ENCODE measurements at places on chromosomes 3 and 15. TPM values are rescaled to one million over a fixed set of nuclear protein-coding genes. Genes with fewer than 3 reads are reported as not detected.
A peak's percentile ranks its signal among the peaks of the same experiment; 100 is the strongest.

The GMPPB gene
- 36.5 TPM for total RNA-seq

The GOLGA6D gene
- total RNA-seq: not detected

The LRRC34 gene
- total RNA-seq: 3.4 TPM

The PAK6 gene
- total RNA-seq: 0.35 TPM

The THSD4 gene
- not detected for total RNA-seq

The MFGE8 gene
- total RNA-seq: 58.5 TPM

The ALS2CL gene
- 16.6 TPM for total RNA-seq

The CFAP100 gene
- not detected for total RNA-seq

The CCDC191 gene
- 3.2 TPM for total RNA-seq

DNA sequence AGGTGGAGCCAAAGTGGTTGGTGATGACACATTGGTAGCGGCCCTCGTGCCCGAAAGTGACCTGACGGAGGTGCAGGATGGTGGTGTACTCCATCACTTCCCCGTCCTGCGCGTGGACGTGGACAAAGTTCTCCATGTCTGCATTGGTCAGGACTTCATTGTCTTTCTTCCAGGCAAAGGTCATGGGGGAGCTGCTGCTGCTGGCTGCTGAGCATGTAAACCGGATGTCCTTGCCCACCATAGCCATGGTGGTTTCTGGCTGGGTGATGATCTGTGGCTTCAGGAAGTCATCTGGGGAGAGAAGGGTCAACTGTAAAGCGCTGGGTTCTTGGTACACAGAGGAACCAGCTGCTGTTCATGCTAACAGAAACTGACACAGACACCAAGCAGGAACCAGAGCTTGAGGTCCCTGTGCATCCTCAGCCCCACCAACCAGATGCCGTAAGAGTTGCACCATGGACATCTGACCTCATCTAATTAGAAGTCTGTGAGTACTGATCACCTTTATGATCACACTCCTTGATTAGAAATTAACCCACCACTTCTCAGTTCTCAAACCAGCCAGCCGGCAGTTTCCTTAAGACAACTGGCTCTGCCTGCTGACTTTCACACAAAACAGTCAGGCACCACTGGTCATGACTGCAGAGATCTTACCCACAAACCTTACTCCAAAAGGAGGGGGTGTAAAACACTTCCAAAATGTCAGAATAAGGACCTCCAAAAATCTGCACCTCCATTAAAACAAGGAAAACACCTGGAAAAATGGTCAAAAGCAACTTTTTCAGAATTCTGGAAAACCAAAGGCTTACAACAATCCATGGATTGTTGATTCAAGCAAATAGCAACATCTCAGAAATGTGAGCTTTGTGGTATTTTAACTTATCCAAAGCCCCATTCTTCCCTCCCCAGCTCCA lies 114.6 kb downstream of the LRIG1 start:
- peaks cover 4% of the 10 kb centered on the region for H3K4me1 ChIP-seq
- peaks cover 65% of the 10 kb centered on the region for H3K36me3 ChIP-seq
- H3K27me3 ChIP-seq: no peaks in the 10 kb centered on the region
- H3K4me3 ChIP-seq: no peak overlapping the region
- no peak overlapping the region for H3K27ac ChIP-seq

DNA sequence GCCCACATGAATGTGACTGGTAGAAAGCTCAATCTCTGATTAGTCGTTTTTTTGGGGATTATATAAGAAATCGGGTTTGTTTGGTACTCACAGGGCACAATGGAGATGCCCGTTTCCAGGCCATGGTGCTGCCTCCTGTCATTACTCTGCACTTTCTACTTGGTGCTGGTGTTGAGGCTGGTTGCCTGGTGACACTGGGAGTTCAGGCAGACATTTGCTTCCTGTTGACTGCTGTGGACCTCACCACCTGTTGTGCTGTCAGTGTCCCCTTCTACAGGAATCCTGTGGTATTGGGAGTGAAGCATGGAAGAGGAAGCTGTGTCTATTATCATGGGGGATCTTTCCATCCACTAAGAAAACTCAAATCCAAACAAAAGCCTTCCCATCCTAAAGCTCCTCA lies 227.2 kb upstream of the TBL1XR1 start:
- no peak for DNase-seq
- H3K4me1 ChIP-seq: peaks cover 32% of the 10 kb centered on the region
- no peak overlapping the region for H3K27ac ChIP-seq
- H3K27me3 ChIP-seq: no peaks in the 10 kb centered on the region

GRCh38 chr3:66485291-66485968 lies 15.4 kb downstream of the LRIG1 start:
- H3K4me1 ChIP-seq: peaks cover 67% of the 10 kb centered on the region
- no peaks in the 10 kb centered on the region for H3K27me3 ChIP-seq
- peaks cover 14% of the 10 kb centered on the region for H3K36me3 ChIP-seq
- no peak for DNase-seq
- no peak overlapping the region for H3K27ac ChIP-seq

DNA sequence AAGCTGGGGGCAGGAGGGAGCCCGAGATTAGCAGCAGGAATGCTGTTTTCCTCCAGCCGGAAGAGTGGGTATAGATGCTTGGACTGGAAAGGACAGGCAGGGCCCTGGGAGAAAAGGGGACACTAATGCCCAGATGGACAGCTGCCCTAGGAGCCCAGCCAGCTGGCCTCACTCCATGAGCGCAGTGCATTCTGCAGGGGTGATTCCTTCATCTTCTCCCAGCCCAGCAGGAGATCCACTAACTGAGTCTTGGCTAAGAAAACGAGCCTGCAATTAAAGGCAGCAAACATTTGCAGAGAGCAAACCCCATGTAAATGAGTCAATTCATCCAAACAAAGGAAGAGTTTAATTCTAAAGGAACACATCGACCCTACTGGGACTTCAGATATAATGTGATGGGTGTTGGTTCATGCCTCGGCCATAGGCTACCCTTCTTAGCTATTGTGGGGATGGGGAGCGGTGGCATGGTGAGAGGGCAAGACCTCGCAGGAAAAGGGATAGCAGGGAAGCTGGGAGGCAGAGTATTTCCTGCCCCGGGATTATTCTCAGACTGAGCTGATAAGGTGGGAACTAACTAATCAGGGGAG lies 13.3 kb upstream of the MINAR1 start:
- H3K4me1 ChIP-seq: no peaks in the 10 kb centered on the region
- no peak overlapping the region for H3K27ac ChIP-seq

GRCh38 chr15:89665449-89666181 lies 10.3 kb upstream of the KIF7 start:
- H3K4me3 ChIP-seq: no peak overlapping the region
- H3K4me1 ChIP-seq: peaks cover 5% of the 10 kb centered on the region
- H3K36me3 ChIP-seq: no peaks in the 10 kb centered on the region
- H3K27ac ChIP-seq: no peak overlapping the region

- H3K27ac ChIP-seq: peak overlapping the region; percentile 88
- H3K36me3 ChIP-seq: peaks cover 23% of the 10 kb centered on the region
- peaks cover 88% of the 10 kb centered on the region for H3K4me1 ChIP-seq
- peak overlapping the region; percentile 29 for H3K4me3 ChIP-seq
- peak; percentile 25 for DNase-seq
- H3K27me3 ChIP-seq: peaks cover 8% of the 10 kb centered on the region
Observed at GRCh38 chr3:112672716-112673541, 32.0 kb upstream of the CCDC80 start.

- H3K27ac ChIP-seq: no peak overlapping the region
- no peaks in the 10 kb centered on the region for H3K27me3 ChIP-seq
- H3K36me3 ChIP-seq: no peaks in the 10 kb centered on the region
- peak; percentile 15 for DNase-seq
- H3K4me3 ChIP-seq: no peak overlapping the region
Observed at GRCh38 chr15:64717735-64718495, 57.5 kb downstream of the RBPMS2 start.

- peaks cover 43% of the 10 kb centered on the region for H3K4me1 ChIP-seq
- peak overlapping the region; percentile 66 for H3K27ac ChIP-seq
- H3K27me3 ChIP-seq: peaks cover 85% of the 10 kb centered on the region
Observed at GRCh38 chr3:43998370-43998835, 243.3 kb upstream of the TOPAZ1 start.

DNA sequence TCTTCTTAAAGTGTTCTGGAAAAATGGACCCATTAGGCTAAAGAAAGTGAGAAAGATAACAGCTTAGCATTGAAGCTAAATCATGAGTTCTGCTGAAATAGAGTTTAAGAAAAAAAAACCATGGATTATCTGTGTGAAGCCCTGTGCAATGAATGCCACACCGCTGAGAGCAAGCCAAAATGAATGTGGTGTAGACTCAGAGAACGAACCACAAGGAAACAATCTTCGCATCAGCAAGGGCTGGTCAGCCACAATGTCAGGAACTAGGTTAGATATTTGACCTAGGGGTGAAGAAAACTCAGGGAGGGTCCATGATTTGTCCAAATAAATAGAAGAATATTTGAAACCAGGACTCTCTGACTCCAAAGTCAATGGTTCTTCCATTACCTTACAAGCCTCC lies 91.4 kb upstream of the MEX3B start:
- H3K27ac ChIP-seq: no peak overlapping the region
- H3K4me1 ChIP-seq: peaks cover 2% of the 10 kb centered on the region
- H3K27me3 ChIP-seq: no peaks in the 10 kb centered on the region
- no peak overlapping the region for H3K4me3 ChIP-seq
- peaks cover 23% of the 10 kb centered on the region for H3K36me3 ChIP-seq

GRCh38 chr3:119588112-119588511 lies 8.8 kb downstream of the ADPRH start:
- H3K4me1 ChIP-seq: peaks cover 6% of the 10 kb centered on the region
- peaks cover 5% of the 10 kb centered on the region for H3K36me3 ChIP-seq
- no peak overlapping the region for H3K4me3 ChIP-seq
- H3K27me3 ChIP-seq: peaks cover 4% of the 10 kb centered on the region
- no peak for DNase-seq

DNA sequence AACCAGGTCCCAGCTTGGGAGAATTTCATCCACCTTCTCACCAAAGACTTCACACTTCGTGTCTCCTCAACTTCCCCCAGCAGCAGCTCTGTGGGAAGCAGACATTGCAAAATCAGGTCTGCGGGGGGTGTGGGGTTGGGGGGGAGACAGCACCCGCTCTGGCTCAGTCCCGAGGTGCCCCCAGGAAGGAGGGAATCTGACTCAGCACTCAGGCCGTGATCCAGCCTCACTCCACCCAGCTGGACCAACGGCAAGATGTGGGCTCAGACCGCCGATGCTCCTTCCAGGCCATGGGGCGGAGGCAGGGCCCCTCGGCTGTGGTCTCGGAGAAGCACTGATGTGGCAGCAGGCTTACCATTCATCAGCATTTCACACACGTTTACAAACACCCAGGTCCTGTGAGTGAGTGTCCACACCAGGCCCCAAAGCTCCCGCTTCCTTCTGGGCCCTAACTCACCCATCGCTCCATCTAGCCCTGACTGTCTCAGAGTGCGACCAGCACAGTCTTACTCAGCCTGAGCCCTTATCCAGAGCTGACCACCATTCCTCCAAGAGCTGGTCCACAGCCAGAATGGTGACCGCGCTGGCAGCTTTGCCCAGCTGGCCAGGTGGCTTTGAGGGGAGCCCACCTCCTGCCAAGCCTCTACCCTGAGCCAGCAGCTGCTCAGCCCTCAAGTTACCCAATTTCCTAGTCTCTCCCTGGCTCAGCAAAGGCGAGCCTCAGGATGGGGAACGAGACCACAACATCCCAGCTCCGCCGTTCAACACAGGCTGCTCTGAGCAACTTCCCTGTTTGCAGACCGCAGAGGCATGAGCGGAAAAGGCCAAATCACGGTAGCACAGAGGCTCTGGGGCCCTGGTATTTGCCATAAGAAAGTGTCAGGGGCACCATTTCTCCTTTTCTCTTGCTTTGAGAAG lies 3.3 kb downstream of the STAB1 start:
- H3K36me3 ChIP-seq: no peaks in the 10 kb centered on the region
- peaks cover 1% of the 10 kb centered on the region for H3K4me1 ChIP-seq
- DNase-seq: no peak
- H3K27ac ChIP-seq: no peak overlapping the region
- no peaks in the 10 kb centered on the region for H3K27me3 ChIP-seq

- no peak overlapping the region for H3K4me3 ChIP-seq
- H3K27ac ChIP-seq: no peak overlapping the region
- peaks cover 2% of the 10 kb centered on the region for H3K4me1 ChIP-seq
- DNase-seq: peak; percentile 77
Observed at GRCh38 chr3:185659942-185660921, 74.1 kb downstream of the SENP2 start.

- no peaks in the 10 kb centered on the region for H3K36me3 ChIP-seq
- DNase-seq: no peak
- H3K27me3 ChIP-seq: no peaks in the 10 kb centered on the region
- no peak overlapping the region for H3K27ac ChIP-seq
Observed at GRCh38 chr3:9346141-9346540, 16.7 kb upstream of the THUMPD3 start.

DNA sequence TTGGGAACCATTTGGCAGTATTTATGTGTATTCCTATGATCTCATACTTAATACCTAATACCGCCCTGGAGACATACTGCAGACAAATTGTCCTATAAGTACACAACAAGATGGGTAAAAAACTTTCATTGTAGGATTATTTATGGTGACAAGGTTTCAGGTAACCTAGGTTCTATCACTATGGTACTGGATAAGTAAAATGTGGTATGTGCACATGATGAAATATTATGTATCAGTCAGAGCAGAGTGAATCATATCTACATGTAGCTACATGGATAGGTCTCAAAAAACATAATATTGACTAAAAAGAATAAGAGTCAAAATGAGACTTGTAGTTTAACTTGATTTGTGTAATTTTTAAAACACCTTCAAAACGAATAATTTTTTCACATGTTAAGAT lies 147.8 kb downstream of the LEKR1 start:
- no peak overlapping the region for H3K4me3 ChIP-seq
- peaks cover 25% of the 10 kb centered on the region for H3K27me3 ChIP-seq
- H3K4me1 ChIP-seq: peaks cover 8% of the 10 kb centered on the region
- H3K27ac ChIP-seq: no peak overlapping the region

DNA sequence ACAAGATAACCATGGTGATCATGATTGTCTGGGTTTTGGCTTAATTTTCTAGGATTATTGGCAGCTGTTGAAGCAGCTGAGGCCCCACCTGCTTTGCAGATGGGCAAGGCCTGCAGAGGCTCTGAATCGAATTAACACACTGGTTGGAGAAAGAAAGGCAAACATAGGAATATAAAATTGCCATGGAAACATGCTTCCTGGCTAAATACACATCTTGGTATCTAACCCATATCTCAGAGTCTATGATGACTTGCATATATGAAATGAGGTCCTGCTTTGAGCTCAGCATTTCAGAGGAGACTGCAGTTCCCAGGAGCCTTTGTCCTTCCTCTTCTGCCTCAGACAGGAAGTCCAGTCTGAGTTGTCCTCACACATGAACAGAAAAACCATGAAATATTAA lies 24.3 kb upstream of the SV2B start:
- H3K36me3 ChIP-seq: no peaks in the 10 kb centered on the region
- peaks cover 24% of the 10 kb centered on the region for H3K27me3 ChIP-seq
- H3K27ac ChIP-seq: no peak overlapping the region
- no peaks in the 10 kb centered on the region for H3K4me1 ChIP-seq

DNA sequence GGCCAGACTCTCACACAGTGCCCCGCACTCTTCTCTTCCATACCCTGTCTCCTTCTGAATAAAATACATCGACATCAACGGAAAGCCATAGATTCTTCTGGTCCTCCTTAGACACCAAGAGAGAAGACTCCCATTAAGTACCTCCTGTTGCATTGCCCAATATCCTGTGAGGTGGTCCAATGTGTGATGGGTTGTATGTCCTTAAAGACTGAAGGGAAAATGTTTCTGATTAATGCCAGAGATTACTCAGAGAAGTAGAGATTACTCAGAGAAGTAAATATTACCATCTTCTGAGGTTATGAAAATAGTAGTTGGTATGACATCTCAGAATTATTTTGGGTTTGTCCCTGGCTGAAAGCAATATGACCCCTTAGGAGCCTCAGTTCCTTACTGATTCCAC lies 60.8 kb upstream of the GALNT15 start:
- DNase-seq: no peak
- no peaks in the 10 kb centered on the region for H3K27me3 ChIP-seq
- no peak overlapping the region for H3K4me3 ChIP-seq
- no peak overlapping the region for H3K27ac ChIP-seq

All from activated CD4-positive, alpha-beta T cell treated with anti-CD3 and anti-CD28 coated beads, Interleukin-2, amount 10 ng/mL, durations not matched to agents 7 days and 5 days (primary cell).